ENCODE measurements at places on chromosomes 6 and 20.

- DNase-seq = no peak
Measured at GRCh38 chr6:170082531-170083187, 208.2 kb downstream of the DLL1 start.

GRCh38 chr6:132570221-132570777 is at the start of gene TAAR6:
TSS of gene TAAR6 (plus strand) at chr6:132570322. CDS start at chr6:132570322, 0 bp downstream.
- no peak for DNase-seq

GRCh38 chr6:32906539-32906938 is 34.3 kb downstream of the HLA-DMB start:
- DNase-seq = no peak

GRCh38 chr6:77566235-77566634 is 86.6 kb upstream of the MEI4 start:
- DNase-seq = no peak

GRCh38 chr6:47059216-47059885 is 17.2 kb upstream of the ADGRF1 start:
- no peak for DNase-seq

GRCh38 chr6:133432021-133432989 is 191.1 kb downstream of the EYA4 start:
- DNase-seq = no peak

DNA sequence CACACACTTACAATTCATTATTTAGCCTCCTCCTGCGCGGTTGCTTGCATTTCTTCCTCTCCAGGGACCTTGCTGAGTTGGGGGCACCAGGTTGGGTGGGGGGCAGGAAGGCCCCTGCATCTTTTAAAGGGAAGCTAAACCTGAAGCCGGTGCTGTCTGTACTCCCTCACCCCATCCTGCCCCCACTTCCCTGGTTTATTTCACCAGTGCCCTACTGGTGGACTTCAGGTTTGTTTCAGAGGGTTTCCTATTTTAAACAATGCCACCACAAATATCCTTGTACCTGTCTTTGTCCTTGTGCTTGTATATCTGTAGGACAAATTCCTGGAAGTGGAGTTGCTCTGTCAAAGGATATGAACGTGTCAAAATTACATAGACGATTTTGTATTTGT is 21.0 kb downstream of the PTK7 start:
- DNase-seq = no peak

GRCh38 chr20:18632196-18632789 is 44.4 kb downstream of the DTD1 start:
- DNase-seq = peak; percentile 29

DNA sequence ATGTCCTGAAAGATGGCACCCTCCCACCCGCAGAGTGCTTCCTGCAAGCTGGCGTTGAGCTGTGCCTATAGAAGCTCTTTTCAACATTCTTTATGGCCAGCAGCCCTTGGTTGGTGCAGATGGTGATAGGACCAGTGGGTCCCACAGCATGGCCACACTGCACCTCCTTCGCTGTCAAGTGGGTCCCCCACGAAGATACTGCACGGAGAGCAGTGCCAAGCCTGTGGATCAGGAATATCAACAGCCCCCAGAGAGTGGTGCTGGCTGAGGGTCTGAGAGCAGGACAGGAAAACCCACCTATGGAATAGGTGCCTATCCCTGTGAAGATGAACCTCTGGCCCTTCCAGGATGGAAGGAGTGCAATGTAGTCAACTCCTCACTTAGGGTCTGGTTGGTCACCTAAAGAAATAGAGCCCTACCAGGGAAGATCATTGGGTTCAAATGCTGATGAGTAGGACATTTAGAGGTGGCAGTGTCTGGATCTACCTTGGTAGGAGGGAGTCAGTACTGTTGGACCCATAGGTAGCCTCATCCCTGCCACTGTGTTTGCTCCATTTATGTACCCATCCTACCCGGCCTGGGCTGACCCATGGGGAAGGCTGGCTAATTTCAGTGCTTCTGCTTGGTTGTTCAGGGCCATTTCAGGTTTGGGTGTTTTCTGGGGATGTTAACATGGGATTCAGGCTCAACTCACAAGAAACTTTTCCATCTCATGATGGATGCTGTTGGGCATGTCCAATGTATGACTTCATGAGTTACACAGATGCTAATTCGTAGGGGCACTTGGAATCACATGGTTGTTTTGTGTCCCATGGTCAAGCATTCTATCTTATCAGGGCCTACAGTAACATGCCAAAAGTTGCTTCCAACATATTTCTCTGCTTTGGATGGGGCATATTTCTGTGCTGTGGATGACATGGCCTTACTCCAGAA is 33.4 kb upstream of the MICB start:
- DNase-seq = no peak
